ENCODE measurements at places on chromosomes 13 and 19.

GRCh38 chr13:41962994-41963393, 2.1 kb upstream of the VWA8 start:
- DNase-seq: no peak

GRCh38 chr13:51981355-51981754, 29.9 kb downstream of the ATP7B start:
- DNase-seq: no peak

GRCh38 chr19:772730-773436, 22.0 kb downstream of the MISP start:
- no peak for DNase-seq

GRCh38 chr13:73913751-73914518, 220.3 kb downstream of the KLF12 start:
- DNase-seq: no peak

- no peak for DNase-seq
These were observed 1.4 kb upstream of the ICAM1 start for GRCh38 chr19:10269333-10270179.

DNA sequence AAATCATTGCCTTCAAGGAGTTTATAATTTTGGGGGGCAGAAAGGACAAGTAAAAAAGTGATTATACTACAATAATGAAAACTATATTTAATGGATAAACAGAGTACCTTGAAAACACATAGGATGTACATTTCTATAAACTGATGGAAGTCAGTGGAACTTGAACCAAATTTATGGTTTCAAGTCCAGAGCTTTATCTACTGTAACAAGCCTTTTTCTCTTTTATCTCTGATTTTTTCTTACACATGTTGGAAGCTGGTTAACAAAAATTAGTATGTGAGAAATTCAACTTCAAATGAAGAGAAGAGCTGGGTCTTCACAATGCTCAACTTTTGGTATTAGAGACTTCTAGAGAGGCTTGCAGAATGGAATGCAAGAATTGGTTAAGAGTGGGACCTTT, 393.6 kb downstream of the LMO7 start:
- no peak for DNase-seq

GRCh38 chr13:39766464-39767158, 111.1 kb downstream of the COG6 start:
- no peak for DNase-seq

GRCh38 chr13:111385183-111385857, 64.9 kb downstream of the TEX29 start:
- peak; percentile 60 for DNase-seq

DNA sequence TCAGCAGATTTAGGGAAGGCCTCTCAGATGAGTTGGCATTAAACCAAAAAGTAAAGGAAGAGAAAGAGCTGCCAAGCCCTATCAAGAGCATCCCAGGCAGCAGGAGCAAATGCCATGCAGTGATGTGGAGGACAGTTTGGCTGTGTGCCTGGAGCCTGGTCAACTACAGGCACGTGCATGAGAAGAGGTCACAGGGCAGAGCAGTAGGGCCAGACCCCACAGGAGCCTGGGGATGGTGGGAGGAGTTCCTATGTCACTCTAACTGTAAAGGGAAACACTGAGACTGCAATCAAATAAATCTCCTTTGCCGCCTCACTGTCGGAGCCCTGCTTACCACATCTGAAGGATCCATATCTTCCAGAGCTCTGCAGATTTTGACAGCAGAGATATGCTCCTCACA, 240.5 kb downstream of the ENOX1 start:
- DNase-seq: no peak

GRCh38 chr19:5141129-5141849, 172.4 kb downstream of the KDM4B start:
- DNase-seq: no peak

Data from NCI-H1417 treated with DMSO at 0.1 percent for 48 hours (cell line).